ENCODE measurements at places on chromosomes 3 and 15.

DNA sequence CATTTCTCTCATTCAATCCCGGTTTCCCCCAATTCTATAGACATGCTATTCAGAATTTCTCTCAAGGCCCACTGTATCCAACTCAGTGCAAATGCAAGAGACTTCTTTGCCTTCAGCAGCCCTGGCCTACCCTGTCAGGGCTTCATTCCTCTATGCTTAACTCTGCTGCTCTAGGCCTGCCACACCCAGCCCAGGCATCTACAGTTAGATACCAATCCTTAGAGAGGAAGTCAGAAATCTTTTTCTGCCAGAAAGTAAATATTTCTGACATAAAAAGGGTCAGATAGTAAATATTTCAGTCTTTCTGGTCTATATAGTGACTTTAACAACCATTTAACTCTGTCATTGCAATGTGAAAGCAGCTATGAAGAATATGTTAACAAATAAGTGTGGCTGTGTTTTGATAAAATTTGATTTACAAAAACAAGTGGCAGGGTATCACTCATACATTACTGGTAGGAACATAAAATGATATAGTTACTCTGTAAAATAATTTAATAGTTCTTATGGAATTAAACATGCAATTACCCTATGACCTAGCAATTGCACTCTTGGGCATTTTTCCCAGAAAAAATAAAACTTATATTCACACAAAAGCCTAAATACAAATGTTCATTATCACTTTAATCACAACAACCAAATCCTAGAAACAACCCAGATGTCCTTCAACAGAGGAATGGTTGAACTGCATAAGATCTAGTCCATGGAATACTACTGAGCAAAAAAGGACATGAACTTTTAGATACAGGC is 942.0 kb downstream of the SQOR start:
- no peak for DNase-seq

- DNase-seq = no peak
These were observed 21.9 kb downstream of the HCN4 start for GRCh38 chr15:73346735-73347312.

- DNase-seq = no peak
These were observed 90.0 kb downstream of the APBA2 start for GRCh38 chr15:28975766-28976179.

DNA sequence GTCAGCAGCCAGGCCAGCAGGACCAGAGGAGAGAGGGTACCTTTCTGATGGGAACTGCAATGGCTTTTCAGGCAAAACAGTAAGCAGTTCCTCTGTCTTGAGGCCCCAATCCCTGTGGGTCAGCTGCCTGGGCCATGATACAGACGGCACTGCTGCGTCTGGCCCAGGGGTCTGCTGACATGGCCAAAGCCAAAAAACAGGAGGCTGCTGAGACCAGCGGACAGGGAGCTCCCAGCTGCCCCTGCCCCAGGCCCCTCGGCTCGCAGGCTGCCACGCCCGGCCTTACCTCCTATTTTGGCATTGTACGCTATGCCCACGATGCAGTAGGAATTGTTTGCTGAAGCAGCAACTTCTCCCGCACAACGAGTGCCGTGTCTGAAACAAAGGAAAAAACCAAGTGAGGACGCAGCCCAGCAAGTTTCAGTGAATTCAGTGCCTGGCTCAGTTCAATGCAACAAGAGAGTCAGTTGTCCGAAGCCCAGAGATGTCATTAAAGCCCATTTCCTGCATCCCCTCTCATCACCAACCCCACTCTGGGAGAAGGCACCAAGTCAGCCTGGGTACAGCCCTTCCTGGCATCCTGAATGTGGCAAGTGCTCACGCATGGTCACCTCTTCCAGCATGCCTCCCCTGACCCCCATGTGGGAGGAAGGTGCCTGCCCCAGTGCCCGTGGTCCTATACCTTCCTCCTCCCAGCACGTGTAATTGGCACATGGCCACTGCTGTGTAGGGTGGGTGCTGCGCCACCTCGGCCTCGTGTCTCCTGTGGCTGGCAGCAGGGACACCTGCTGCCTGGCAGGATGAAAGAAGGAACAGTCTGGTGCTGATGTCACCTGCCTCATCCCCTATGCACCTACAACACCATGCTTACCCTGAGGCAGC is 61.7 kb downstream of the PCSK6 start:
- DNase-seq = no peak

GRCh38 chr3:139121513-139122220 is 77.0 kb upstream of the PRR23C start:
- DNase-seq = no peak

DNA sequence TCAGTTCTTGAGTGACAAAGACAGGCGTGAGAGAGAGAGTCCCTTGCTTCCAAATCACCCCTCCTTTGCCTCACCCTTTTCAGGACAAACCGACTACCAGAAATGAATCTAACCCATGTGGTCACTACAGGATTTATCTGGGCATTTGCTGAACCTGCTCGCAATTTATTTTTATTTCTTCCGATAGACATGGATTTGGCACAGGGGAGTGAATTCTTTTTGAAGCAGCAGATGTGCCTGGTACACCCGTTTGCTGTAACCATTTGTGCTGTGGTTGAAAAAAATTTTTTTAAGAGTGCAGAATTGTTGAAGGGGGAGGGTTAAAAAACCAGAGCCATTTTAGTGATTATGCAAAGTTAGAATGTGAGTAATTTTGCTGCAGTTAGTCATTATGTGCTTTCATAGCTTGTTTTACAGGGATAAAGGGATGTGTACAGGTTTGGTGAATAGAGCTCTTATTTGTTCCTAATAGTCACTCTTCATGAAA is 442.0 kb downstream of the LPP start:
- DNase-seq = no peak

DNA sequence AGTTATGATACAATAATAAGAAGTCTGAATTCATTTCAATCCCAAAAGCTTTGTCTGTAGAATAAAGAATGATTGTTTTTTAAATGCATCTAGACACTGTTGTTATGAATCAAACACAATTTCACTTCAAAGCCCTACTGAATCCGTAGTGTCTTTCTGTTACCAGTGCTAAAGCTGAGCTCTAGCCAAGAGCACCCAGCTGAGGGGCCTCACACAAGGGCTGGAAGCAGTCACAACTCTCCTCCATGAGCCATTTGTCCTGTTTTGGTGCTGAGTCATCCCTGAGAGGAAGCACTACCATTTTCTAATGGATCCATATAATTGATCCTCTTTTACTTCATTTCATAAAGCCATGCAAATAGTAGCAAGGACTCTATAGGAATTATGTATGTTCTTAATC is 158.2 kb upstream of the ANKRD28 start:
- DNase-seq = no peak

DNA sequence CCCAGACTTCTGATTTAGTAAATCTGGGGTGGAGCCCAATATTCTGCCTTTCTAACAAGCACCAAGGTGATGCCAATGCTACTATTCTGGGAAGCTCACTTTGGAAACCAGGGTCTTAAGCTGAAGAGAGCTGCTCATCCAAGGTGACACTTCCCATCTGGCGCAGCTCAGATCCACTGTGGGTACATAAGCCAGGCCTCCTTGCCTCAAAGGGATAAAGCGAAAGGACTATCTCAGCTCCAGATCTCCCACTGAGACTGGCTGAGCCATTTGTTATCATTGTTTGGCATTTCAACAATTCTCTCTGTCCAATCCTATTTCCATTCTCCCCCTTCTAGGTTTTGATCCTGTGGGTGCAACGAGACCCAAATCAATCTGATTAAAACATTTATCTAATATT is 323.8 kb downstream of the GBE1 start:
- DNase-seq = no peak

DNA sequence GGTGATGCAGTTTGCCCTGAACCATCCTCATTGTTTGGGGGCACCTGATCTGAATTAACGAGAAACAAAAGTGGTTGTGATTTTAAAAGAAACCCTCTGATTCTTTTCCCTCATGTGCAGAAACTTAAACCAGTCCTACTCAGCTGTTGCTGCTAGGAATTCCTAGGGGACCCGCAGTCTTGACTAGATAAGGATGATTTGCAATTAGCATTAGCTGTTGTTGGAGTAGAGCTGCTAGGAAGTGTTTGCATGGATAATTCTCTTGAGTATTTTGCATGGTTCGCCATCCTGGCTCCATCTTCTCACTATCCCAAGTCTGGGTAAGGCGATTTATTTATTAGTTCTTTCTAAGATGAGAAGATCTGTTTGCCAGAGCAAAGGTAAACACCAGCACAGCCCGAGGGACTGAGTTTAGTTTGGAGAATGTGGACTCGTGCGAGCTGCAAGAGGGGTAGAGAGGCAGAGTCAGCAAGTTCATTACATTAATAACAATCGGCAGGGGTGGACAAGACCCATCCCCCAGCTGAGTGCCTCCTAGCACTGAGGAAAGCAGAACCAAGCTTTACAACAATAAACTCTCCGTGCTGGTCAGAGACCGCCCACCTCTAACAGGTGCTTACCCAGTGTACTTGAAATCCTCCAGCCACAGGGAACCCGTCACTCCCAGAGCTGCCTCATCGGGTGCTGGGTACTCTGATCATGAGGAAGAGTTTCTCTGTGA is 4.1 kb downstream of the FGD5 start:
- DNase-seq = no peak

GRCh38 chr15:99057697-99058420 is 47.0 kb upstream of the SYNM start:
- DNase-seq = no peak

DNA sequence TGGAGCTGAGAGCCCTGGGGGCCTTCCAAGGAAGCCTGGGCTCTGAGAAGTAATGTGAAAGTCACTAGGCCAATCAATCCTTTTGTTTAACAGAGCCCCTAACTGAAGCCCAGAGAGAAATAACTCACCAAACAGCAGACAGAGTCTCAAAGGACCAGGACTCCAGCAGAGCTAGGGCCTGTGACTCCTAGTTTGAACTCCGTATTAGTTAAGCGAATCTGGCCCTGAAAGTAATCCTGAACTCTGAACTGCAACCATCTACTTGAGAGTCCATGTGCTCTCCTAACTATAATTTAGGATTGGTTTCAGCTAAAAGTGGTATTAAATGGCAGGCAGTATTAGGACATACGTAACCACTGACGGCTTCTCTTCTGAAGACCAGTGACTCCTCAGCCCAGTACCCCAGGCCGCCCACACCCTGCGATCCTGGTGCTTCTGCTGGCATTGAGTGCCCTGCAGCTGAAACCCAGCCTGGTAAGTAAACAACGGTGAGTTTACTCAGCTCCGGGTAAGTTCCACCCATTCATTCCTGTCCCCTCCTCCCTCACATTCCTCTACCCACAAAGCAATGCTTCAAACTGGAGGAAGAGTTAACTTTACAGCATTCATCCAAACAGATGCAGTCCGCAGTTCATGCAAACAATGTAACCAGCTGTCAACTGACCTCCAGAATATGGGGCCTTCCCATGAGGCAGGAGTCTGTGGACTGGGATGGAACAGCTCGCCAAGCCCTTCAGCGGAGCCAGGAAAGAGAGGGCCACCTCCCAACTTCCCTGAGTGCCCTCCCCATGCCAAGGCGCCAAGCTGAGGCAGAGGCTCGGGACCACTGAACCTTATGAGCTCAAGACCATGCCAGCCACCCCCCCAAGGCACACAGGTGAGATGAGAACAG is 7.3 kb downstream of the MYO5C start:
- DNase-seq = no peak
